ENCODE measurements at places on chromosomes 3 and 15. TPM values are rescaled to one million over a fixed set of nuclear protein-coding genes. Genes with fewer than 3 reads are reported as not detected.

Gene LRRC31
- 0.14 TPM for total RNA-seq

Gene HTR3E
- not detected for total RNA-seq

Gene PP2D1
- not detected for total RNA-seq

Gene TMCO5A
- total RNA-seq, result not detected

Gene ERC2
- 2.7 TPM for total RNA-seq

Gene ALPK3
- total RNA-seq, result 24.7 TPM

Gene THOC7
- 67.3 TPM for total RNA-seq

Gene U2SURP
- total RNA-seq, result 65.5 TPM

Gene VPS39
- total RNA-seq, result 15.9 TPM

Gene RETNLB
- not detected for total RNA-seq

Gene IL17RB
- 1.7 TPM for total RNA-seq

Gene ONECUT1
- not detected for total RNA-seq

Gene FOXB1
- total RNA-seq, result not detected

Gene FGF12
- total RNA-seq, result 1.6 TPM

Gene GPX1
- total RNA-seq, result 557 TPM

Gene DYNC1LI1
- 44.9 TPM for total RNA-seq

Gene ADAMTS9
- 92.7 TPM for total RNA-seq

Gene ANKRD34C
- total RNA-seq, result not detected

Gene TMC3
- total RNA-seq, result not detected

Gene ITIH1
- not detected for total RNA-seq

Gene DVL3
- total RNA-seq, result 38.2 TPM

Gene RASL12
- not detected for total RNA-seq

Gene SCAANT1
- total RNA-seq, result not detected

Gene RASGRF1
- 5.9 TPM for total RNA-seq

Gene GOLGA8T
- not detected for total RNA-seq

Gene MBNL1
- 75.3 TPM for total RNA-seq

Gene SLCO2A1
- total RNA-seq, result 0.75 TPM

Gene C15orf40
- 19.2 TPM for total RNA-seq

Gene CXCR6
- total RNA-seq, result not detected

Gene DNAH12
- not detected for total RNA-seq

All from epithelial cell of proximal tubule (primary cell).